ENCODE measurements at places on chromosomes 1 and 21.

- DNase-seq: no peak
Observed at GRCh38 chr1:5526385-5526750, 465.9 kb downstream of the NPHP4 start.

GRCh38 chr1:245807954-245808719 is 653.4 kb downstream of the KIF26B start:
- no peak for DNase-seq

DNA sequence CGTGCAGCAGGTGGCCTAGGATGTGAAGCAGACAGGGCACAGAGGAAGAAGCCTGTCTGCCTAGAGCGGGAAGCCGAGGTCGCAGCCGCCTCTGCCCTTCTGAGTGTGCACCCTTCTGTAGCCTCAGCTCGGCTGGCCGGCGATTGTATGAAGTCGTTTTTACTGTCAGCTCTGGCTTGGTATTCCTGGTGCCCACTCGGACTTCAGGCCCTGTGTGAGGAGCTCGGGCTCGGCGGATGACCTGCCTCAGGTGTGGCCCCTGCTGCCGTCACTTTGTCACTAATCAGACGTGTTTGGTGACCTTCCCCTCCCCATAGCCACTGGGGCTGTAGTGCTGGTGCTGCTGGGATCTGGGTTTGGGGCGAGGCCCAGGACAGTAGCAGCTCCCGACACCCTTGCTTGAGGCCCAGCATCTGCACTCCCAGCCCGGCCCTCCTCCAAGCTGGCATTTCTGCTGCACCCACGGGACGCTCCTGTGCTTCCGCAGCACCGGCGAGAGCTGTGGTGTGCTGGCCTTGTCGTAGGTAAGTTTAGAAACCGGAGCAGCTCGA is 18.1 kb downstream of the SLX9 start:
- no peak for DNase-seq

- no peak for DNase-seq
Observed at GRCh38 chr1:238964631-238965030, 421.7 kb upstream of the CHRM3 start.

GRCh38 chr1:104699433-104699832 is 949.7 kb downstream of the AMY1C start:
- DNase-seq: no peak

GRCh38 chr1:221698579-221699349 is 43.1 kb downstream of the DUSP10 start:
- DNase-seq: no peak

GRCh38 chr21:42981214-42981523 is 6.8 kb downstream of the PKNOX1 start:
- DNase-seq: no peak
